Endothelial cell of coronary artery (primary cell): ENCODE measurements at places on chromosomes 7 and 10. TPM values are rescaled to one million over a fixed set of nuclear protein-coding genes. Genes with fewer than 3 reads are reported as not detected.

KCND2 gene
- total RNA-seq = 0.09 TPM in 1 of 2 replicates, not detected in the other

SLC18A3 gene
- total RNA-seq = under 0.01 TPM in 1 of 2 replicates, not detected in the other

DENND2A gene
- under 0.01 and 0.66 TPM in 2 replicates for total RNA-seq

GPR15LG gene
- not detected in 2 replicates for total RNA-seq

RBM20 gene
- total RNA-seq = 0.09 and 0.27 TPM in 2 replicates

PDE1C gene
- total RNA-seq = 0.38 and 0.54 TPM in 2 replicates

AGAP5 gene
- total RNA-seq = 1.6 and 4.4 TPM in 2 replicates
